ENCODE measurements at places on chromosomes 11 and 22. TPM values are rescaled to one million over a fixed set of nuclear protein-coding genes. Genes with fewer than 3 reads are reported as not detected.

Gene ROM1
- 7.0 TPM for total RNA-seq

Gene NLRP14
- total RNA-seq, result not detected

DNA sequence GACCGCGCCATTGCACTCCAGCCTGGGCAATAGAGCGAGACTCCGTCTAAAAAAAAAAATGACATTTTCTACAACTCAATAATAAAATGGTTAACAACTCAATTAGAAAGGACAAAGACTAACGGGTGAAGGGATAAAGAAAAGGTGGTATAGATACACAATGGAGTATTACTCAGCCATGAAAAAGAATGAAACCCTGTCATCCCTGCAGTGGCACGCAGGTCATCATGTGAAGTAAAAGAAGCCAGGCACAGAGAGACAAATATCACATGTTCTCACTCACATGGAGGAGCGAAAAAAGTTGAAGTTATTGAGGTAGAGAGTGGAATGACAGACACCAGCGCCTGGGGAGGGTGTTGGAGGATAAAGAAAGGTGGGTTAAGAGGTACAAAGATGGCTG lies 39.0 kb downstream of the WNT7B start:
- DNase-seq, result no peak

DNA sequence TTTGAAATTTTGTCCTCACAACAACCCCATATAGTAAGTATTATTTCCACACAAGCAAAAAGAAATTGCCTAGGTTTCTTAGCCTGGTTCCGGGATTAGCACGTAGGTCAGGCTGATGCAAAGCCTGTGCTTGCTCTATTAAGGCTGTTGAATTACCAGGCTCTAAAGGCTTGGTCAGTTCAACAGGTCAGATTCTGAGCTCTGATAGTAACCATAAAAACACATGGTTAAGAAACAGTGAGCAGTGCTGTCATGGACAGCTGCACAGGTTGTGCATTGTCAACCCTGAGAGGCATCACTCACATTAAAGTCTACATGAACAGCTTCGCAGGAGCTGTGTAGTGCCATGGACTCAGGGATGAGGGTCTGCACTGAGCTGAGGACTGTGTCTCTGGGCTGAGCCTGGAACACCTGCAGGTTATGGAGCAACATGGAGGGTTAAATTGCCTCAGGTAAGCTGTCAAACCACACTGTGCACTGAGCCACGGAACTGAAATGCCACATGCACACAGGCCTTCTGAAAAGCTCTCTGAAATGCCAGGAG lies 98.0 kb downstream of the PIWIL4 start:
- no peak for DNase-seq

DNA sequence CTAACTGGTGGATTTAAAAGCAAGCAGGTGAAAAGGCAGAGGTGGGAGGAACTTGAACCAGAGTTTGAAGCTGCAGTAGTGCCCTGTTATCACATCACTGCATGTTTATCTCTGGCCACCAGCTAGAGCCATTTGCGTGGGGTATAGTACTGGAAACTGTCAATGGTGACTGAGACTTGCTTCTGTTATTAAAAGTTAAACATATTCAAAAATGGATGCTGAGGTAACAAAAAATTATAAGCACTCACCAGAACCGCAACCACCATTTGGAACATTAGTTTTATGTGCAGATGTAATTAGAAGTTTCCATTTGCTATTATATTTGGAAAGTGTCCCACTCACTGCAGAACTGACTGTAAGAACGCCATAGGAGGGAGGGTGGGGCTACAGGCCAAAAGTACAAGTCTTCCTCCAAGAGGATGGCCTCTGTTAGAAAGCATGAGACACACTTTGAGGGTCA lies 1.2 kb upstream of the CD59 start:
- no peak for DNase-seq

Measured in PC-9 (cell line).